ENCODE measurements at places on chromosomes 13 and 19.

GRCh38 chr19:54493967-54494585 lies 8.6 kb upstream of the LAIR2 start:
- no peak for DNase-seq

- DNase-seq = no peak
Observed at GRCh38 chr13:30314069-30314468, 6.7 kb upstream of the KATNAL1 start.

GRCh38 chr19:44164327-44164672 lies 600 bp upstream of the ZNF226 start:
- DNase-seq = no peak

GRCh38 chr19:13146763-13147563 lies 3.2 kb downstream of the STX10 start:
- DNase-seq = no peak

- DNase-seq = no peak
Observed at GRCh38 chr19:718991-719512, 10.3 kb downstream of the PALM start.

GRCh38 chr19:6212403-6213265 lies 67.1 kb downstream of the MLLT1 start:
- DNase-seq = no peak

DNA sequence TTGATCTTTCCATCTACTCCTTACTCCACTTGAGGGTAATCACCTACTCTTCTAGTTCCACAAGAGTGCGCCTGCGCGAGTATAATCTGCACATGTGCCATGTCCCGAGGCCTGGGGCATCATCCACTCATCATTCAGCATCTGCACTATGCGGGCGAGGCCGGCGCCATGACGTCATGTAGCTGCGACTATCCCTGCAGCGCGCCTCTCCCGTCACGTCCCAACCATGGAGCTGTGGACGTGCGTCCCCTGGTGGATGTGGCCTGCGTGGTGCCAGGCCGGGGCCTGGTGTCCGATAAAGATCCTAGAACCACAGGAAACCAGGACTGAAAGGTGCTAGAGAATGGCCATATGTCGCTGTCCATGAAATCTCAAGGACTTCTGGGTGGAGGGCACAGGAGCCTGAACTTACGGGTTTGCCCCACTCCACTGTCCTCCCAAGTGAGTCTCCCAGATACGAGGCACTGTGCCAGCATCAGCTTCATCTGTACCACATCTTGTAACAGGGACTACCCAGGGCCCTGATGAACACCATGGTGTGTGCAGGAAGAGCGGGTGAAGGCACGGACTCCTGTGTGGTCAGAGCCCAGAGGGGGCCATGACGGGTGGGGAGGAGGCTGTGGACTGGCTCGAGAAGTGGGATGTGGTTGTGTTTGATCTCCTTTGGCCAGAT lies 2.7 kb upstream of the KLK2 start:
- peak; percentile 61 for DNase-seq

DNA sequence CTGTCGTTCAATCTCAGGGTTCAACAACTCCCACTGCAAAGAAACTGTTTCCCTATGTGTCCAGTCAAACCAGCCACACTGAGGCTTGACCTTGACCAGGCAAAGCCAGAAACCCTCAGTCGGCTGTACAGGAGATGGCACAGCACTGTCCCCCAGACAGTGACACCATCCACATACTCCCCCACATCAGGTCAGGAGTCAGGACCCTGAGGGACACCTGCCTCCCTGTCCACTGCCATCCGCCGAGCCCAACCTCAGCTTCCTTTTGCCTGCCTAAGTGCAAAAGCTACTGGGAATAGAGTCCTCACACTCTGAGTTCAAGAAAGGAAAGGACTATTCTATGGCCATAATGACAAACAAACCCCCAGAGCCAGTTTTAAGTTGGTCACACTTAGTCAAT lies 66.8 kb downstream of the ATP7B start:
- DNase-seq = no peak

GRCh38 chr19:34962687-34963572 lies 1.1 kb downstream of the ZNF792 start:
- peak; percentile 16 for DNase-seq

GRCh38 chr19:674282-675151 lies 1.7 kb upstream of the FSTL3 start:
- no peak for DNase-seq
